CD4-positive, alpha-beta T cell (primary cell): ENCODE measurements at places on chromosomes 16 and 17. TPM values are rescaled to one million over a fixed set of nuclear protein-coding genes. Genes with fewer than 3 reads are reported as not detected.

CACNG5 gene
- total RNA-seq, result not detected

KRTAP9-4 gene
- total RNA-seq, result not detected

LRRC75A gene
- 1.5 TPM for total RNA-seq

KRT31 gene
- total RNA-seq, result not detected

DNA sequence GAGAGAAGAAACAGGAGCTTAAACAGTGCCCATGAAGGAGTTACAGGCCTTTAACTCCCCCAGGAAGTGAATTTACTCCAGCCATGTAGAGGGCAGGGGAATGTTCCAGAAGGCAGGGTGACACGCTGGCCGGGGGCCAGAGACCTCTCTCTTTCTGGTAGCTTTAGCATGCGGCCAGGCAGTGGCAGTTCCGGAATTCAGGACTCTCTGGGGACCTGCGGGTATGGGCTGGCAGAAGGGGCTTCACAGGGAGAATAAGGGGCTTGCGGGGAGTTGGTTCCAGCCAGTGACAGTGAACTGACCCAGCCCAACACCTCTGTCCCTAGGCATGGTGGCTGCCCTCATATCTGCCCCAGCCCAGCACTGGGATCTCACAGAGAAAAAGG lies 40.0 kb downstream of the MYH3 start:
- no peak for DNase-seq
- H3K4me1 ChIP-seq, result no peaks in the 10 kb centered on the region
- no peak overlapping the region for H3K4me3 ChIP-seq
- H3K36me3 ChIP-seq, result no peaks in the 10 kb centered on the region

- H3K4me1 ChIP-seq, result peaks cover 82% of the 10 kb centered on the region
- no peaks in the 10 kb centered on the region for H3K27me3 ChIP-seq
- peak overlapping the region; percentile 80 for H3K27ac ChIP-seq
- peak overlapping the region; percentile 67 for H3K4me3 ChIP-seq
Observed at GRCh38 chr16:998211-998610, 16.6 kb downstream of the SOX8 start.

DNA sequence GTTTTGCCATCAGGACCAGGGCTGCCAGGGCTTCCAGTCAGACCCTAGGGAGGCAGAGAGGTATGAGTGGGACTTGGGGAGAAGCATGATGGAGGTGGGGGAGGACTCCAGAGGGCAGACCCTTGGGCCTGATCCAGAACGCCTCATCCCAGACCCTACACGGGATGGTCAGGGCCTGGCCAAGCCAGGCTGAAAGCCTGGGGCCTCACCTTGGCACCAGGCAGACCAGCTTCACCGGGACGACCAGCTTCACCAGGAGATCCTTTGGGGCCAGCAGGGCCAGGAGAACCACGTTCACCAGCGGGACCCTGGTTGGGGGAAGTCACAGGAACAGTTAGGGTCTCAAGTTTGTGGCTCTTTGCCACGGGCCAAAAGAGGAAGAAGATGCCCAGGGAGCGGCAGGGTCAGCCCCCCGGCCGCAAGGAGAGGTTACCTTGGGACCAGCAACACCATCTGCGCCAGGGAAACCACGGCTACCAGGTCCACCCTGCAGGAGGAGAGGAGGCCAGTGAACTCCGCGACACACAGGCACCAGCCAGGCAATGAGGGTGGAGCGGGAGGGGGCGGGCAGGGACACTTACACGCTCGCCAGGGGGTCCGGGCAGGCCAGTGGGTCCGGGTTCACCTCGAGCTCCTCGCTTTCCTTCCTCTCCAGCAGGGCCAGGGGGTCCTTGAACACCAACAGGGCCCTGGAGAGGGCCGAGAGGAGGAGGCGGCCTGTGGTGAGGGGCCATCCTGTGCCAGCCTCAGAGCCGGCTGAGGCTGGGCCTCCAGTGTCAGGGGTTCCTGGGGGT lies 7.1 kb downstream of the COL1A1 start:
- no peaks in the 10 kb centered on the region for H3K36me3 ChIP-seq
- no peak for DNase-seq
- H3K27ac ChIP-seq, result no peak overlapping the region
- H3K4me3 ChIP-seq, result no peak overlapping the region
- peaks cover 4% of the 10 kb centered on the region for H3K27me3 ChIP-seq

DNA sequence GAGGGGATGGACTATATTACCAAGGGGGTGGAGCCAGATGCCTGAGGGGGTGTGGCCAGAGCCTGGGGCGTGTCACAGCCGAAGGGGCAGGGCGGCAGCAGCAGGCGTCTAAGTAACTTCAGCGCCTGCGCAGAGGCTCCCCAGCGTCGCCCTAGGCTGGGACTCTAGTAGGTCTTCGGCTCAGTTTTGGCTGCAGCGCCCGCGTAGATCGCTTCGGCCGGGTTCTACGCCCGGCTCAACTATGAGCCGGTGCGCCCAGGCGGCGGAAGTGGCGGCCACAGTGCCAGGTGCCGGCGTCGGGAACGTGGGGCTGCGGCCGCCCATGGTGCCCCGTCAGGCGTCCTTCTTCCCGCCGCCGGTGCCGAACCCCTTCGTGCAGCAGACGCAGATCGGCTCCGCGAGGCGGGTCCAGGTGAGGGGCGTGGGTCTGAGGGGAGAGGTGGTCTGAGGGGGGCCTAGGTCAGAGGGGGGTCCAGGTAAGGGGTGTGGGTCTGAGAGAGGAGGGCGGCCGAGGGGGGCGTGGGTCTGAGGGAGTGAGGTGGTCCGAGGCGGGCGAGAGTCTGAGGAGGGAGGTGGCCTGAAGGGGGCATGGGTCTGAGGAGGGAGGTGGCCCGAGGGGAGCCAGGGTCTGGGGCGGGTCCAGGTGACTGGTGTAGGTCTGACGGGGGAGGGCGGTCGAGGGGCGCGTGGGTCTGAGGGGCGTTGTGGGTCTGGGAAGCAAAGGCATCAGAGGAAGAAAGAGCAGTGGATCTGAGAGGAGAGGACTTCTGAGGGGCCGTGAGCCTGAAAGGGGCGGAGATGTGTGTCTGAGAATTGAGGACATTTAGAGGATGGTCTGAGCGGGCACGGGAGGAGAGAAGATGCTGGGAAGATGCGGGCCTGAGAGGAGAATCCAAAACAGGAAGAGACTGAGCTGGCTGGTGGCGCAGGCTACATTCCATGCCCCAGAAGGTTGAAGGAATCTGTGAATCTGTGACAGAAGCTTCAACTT lies at the start of gene LPCAT2:
Gene LPCAT2, plus strand, starts transcription at position 132 of the 991 bp plus-strand sequence. Its CDS starts 110 bp downstream, at position 242.
- H3K27ac ChIP-seq, result no peak within 1 kb of the TSS
- peaks cover 10% of the 10 kb centered on the region for H3K4me1 ChIP-seq
- H3K27me3 ChIP-seq, result peaks cover 20% of the 10 kb centered on the region
- peak within 1 kb of the TSS; percentile 37 for H3K4me3 ChIP-seq

GRCh38 chr17:80311216-80311827 lies 50.7 kb downstream of the RNF213 start:
- H3K4me3 ChIP-seq, result no peak overlapping the region
- H3K4me1 ChIP-seq, result no peaks in the 10 kb centered on the region
- peaks cover 75% of the 10 kb centered on the region for H3K36me3 ChIP-seq
- DNase-seq, result no peak
- H3K27ac ChIP-seq, result no peak overlapping the region
- H3K27me3 ChIP-seq, result no peaks in the 10 kb centered on the region

GRCh38 chr16:14629612-14629918 lies 495 bp downstream of the PARN start:
- no peaks in the 10 kb centered on the region for H3K27me3 ChIP-seq
- H3K27ac ChIP-seq, result peak overlapping the region; percentile 89
- peak overlapping the region; percentile 84 for H3K4me3 ChIP-seq
- peaks cover 50% of the 10 kb centered on the region for H3K4me1 ChIP-seq
- no peak for DNase-seq

DNA sequence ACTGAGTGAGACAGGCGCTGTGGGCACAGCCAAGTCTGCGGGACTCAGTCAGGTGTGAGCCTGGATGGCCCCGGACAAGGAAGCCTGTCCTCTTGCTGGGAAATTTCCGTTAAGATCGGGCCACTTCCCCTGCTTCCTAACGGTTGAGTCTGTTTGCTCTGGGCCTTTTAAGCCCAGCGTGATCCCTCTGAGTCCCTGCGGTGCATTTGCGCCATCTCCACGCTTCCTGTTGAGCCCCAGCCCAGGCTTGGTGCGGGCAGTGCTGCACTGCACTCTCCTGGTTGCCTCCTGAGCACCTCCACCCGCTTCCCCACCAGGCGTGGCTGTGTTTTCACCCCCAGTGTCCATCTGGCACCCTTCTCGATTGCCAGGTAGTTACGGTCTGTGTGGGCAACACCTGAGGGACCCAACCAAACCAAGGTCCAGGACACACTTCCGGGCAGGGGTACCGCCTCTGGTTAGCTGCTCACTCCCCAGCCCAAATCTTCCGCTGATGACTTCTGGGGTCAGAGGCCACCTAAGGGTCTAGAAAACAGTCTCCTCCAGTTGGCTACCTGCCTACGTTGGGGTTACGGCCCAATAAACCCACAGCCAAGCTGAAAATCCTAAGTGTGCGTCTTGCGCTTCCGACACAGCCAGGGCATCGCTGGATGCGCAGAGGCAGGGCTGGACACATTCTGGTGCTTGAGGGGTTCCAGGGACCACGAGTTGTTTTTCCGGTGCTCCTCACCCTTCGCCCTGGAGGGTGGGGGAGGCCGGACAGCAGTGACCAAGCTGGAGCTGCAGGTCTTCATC lies 1.4 kb upstream of the SLC25A10 start:
- H3K27me3 ChIP-seq, result no peaks in the 10 kb centered on the region
- DNase-seq, result no peak
- no peak overlapping the region for H3K27ac ChIP-seq

GRCh38 chr16:78890373-78890895 lies 710.1 kb downstream of the MAF start:
- DNase-seq, result no peak
- H3K27me3 ChIP-seq, result no peaks in the 10 kb centered on the region
- H3K36me3 ChIP-seq, result no peaks in the 10 kb centered on the region
- no peak overlapping the region for H3K27ac ChIP-seq
